SK-N-SH (cell line): ENCODE measurements at places on chromosomes 2 and 18. TPM values are rescaled to one million over a fixed set of nuclear protein-coding genes. Genes with fewer than 3 reads are reported as not detected.
A peak's percentile ranks its signal among the peaks of the same experiment; 100 is the strongest.

Gene KYNU
- polyA plus RNA-seq, result not detected in 2 replicates

- no peak overlapping the region for H3K4me3 ChIP-seq
- no peak overlapping the region for H3K27ac ChIP-seq
Measured at GRCh38 chr2:198662905-198663304, 794.8 kb downstream of the SATB2 start.

GRCh38 chr18:51137891-51138290, 59.6 kb downstream of the MEX3C start:
- H3K27ac ChIP-seq, result no peak overlapping the region
- no peak for DNase-seq
- H3K36me3 ChIP-seq, result no peaks in the 10 kb centered on the region
- H3K27me3 ChIP-seq, result no peaks in the 10 kb centered on the region
- H3K4me1 ChIP-seq, result no peaks in the 10 kb centered on the region

Gene HOXD12
- not detected in 2 replicates for polyA plus RNA-seq

DNA sequence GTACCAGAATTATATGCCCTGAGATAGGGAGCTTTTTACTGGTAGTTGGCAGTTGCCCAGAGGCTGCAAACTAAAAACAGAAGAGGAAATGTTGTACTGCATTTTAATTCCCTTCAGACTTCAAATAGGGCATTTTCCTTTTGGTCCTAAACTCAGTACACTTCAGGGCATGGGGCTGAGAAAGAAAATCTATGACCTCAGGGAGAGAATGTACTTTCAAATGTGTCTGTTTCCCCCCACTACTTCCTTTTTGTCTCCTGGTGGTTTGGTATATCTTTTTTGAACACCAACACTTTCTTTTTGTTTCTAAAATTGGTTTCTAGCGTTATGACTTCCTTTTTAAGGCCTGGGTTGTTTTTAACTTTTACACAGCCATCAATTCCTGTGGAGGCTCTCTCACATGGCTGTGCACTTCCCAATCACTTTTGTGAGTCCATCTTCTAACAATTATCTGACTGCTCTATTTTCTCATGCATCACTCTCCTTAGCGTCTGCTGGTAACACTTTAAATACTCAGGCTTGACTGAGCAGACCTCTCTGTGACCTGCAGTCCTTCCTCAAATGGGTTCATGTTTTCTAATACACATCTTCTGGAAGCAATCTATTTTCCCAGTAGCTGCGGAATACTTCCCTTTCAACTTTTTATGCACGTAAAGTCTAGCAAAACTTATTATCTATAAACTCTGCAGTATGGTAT, 596.0 kb downstream of the LRP1B start:
- no peaks in the 10 kb centered on the region; the same call in 1 of the 2 replicates for H3K4me1 ChIP-seq
- H3K4me3 ChIP-seq, result no peak overlapping the region
- DNase-seq, result no peak
- H3K27me3 ChIP-seq, result no peaks in the 10 kb centered on the region
- H3K27ac ChIP-seq, result no peak overlapping the region

GRCh38 chr2:206201075-206201848, 41.6 kb downstream of the EEF1B2 start:
- no peak for DNase-seq
- H3K27ac ChIP-seq, result no peak overlapping the region
- no peaks in the 10 kb centered on the region for H3K27me3 ChIP-seq
- H3K36me3 ChIP-seq, result no peaks in the 10 kb centered on the region
- H3K4me1 ChIP-seq, result no peaks in the 10 kb centered on the region

- no peaks in the 10 kb centered on the region for H3K27me3 ChIP-seq
- H3K4me3 ChIP-seq, result peak overlapping the region; percentile 21; the same call in 1 of the 2 replicates
- DNase-seq, result peak; percentile 75
- H3K27ac ChIP-seq, result no peak overlapping the region
Measured at GRCh38 chr2:102806250-102806837, 44.5 kb downstream of the TMEM182 start.

DNA sequence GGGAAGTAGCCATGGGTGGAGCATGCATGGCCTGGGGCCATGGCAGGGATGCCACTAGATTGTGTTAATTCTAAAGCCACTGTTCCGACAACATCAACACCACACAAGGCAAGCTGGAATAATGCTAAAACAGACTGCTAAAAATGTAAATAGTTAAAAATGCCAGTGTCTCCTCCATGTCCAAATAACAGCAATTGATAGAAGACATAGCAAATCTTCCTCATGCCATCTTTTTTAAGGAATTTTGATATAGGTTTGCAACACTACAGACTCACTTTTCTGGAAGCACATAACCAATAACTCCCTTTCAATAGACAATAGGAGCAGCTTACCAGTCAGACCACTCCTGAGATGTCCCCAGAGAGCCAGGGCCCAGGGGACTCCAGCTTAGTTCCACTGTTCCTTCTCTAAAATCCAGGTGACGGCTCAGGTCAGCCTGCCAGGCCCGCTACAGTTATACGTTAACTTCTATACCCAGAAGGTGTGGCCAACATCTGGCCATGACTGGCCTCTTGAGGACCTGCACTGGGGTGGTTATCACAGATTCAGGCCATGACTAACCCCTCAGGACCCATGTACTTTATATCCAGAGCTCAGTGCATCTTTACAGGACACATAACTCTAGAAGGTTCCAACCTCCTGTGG, 20.3 kb downstream of the TUBB6 start:
- peaks cover 48% of the 10 kb centered on the region; the same call in 1 of the 2 replicates for H3K36me3 ChIP-seq
- peaks cover 17% of the 10 kb centered on the region; the same call in 1 of the 2 replicates for H3K4me1 ChIP-seq
- DNase-seq, result no peak
- no peaks in the 10 kb centered on the region for H3K27me3 ChIP-seq
- H3K27ac ChIP-seq, result no peak overlapping the region
- no peak overlapping the region for H3K4me3 ChIP-seq

Gene PASK
- 6.3 and 6.6 TPM in 2 replicates for polyA plus RNA-seq

DNA sequence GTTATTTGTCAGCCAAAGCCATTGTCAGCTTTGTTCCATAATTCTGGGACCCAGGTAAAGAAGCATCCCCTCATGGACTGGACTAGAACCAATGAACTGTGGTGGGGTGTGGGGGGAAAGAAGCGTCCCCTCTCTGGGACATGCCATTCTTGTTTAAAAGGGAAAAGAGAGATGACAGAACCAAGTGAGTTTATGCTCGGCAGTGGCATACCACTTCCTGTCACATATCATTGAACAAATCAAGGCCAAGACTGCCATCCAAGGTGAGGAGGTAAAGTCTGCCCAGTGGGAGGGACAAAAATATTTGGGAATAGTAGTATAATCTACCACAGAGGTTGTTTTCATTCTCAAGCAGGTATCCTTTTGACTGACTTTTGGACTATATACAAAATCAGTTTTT, 4.7 kb upstream of the GLS start:
- no peaks in the 10 kb centered on the region; the same call in none of the 2 replicates for H3K4me1 ChIP-seq
- no peak overlapping the region for H3K4me3 ChIP-seq
- no peaks in the 10 kb centered on the region for H3K36me3 ChIP-seq

Gene CIDEA
- polyA plus RNA-seq, result not detected in 2 replicates

Gene KRTCAP3
- polyA plus RNA-seq, result 3.6 and 4.1 TPM in 2 replicates

- H3K27ac ChIP-seq, result no peak overlapping the region
- no peak for DNase-seq
- no peak overlapping the region for H3K4me3 ChIP-seq
- no peaks in the 10 kb centered on the region for H3K27me3 ChIP-seq
- H3K36me3 ChIP-seq, result peaks cover 22% of the 10 kb centered on the region
- H3K4me1 ChIP-seq, result no peaks in the 10 kb centered on the region
Measured at GRCh38 chr2:214775971-214776370, 33.5 kb downstream of the BARD1 start.

DNA sequence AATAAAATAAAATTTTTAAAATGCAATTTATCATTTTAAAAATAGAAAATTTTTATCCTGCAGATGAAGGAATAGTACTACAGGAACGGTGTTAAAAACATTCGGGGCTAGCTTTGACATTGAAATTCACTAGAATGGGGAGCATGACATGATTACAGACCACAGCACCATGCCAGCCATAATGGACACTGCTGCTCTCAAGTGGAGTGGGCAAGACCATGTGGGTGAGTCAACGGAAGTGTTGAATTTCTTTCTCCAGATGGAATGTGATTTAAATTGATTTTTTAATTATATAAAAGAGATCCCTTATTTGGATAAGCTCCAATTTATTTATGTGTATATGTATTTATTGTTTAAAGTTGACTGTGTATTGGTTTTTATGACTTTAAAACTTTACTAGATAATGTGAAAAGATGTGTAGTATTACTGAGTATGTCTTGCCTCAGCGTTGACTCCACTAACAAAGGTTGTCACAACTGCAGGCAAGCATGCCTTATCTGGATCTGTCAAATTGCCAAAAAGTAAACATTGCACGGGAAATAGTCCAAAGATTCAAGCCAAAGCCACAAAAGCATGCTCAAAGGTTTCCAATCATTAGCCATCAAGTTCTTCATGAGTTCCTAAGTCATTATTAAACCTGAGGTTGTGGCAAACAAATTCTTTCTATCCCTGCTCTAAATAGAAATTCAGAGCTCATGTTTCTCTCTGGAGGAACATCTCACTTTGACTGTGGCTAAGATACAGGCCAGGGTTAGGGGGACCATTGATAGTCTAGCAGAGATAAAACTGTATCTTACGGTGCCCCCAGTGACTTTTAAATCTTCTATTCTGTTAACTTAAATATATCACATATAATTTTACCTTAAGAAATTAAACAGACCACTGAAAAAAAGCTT, 536.9 kb downstream of the TMX3 start:
- no peaks in the 10 kb centered on the region for H3K27me3 ChIP-seq
- H3K4me1 ChIP-seq, result peaks cover 2% of the 10 kb centered on the region
- no peaks in the 10 kb centered on the region for H3K36me3 ChIP-seq
- no peak overlapping the region for H3K4me3 ChIP-seq

GRCh38 chr2:177229442-177230242, 17.0 kb downstream of the HNRNPA3 start:
- no peak for DNase-seq
- peaks cover 56% of the 10 kb centered on the region for H3K36me3 ChIP-seq
- no peak overlapping the region; the same call in 1 of the 2 replicates for H3K27ac ChIP-seq
- no peaks in the 10 kb centered on the region for H3K27me3 ChIP-seq
- H3K4me3 ChIP-seq, result no peak overlapping the region

Gene FOXI3
- 0.02 TPM in 1 of 2 replicates, not detected in the other for polyA plus RNA-seq

Gene STK36
- 53.5 and 83.2 TPM in 2 replicates for polyA plus RNA-seq

Gene MOGAT1
- not detected in 2 replicates for polyA plus RNA-seq

DNA sequence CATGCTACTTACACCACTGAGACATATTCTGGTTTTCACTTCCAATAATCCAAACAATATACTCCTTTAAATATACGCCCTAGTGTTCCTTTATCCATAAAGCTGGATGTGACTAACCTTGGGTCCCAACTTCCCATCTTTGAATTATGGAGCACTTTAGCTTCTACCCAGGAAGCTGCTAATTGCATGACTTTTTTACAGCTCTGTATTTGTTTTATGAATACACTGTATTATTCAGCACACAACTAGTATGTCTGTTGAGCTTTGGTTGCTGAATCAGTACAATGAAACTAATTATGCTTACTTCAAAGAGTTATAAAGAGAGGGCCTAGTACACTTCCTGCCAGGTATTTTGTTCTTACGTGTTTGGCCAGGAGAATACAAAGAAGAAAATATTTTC, 118.5 kb downstream of the BAZ2B start:
- H3K27me3 ChIP-seq, result no peaks in the 10 kb centered on the region
- H3K27ac ChIP-seq, result peak overlapping the region; percentile 82
- H3K4me1 ChIP-seq, result no peaks in the 10 kb centered on the region
- DNase-seq, result no peak
- H3K36me3 ChIP-seq, result peaks cover 5% of the 10 kb centered on the region

DNA sequence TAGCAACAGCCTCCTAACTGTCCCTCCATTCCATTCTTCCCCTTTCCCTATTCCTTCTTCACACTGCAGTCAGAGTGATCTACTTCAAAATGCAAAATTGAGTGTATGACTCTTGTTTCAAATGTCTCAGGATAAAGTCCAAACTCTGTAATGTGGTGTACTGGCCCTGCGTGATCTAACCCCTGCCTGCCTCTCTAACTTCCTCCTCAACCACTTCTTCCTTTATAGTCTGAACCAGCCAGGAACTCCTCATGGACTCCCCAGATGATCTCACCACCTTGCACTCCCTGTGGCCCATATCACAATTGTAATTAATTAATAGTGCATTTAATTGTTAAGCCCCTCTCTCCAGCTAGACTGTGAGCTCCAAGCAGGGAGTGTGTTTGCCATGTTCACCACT, 3.1 kb upstream of the B3GNT2 start:
- no peaks in the 10 kb centered on the region for H3K36me3 ChIP-seq
- no peak for DNase-seq
- no peaks in the 10 kb centered on the region for H3K27me3 ChIP-seq
- H3K4me3 ChIP-seq, result no peak overlapping the region

Gene SETBP1
- 3.0 and 3.1 TPM in 2 replicates for polyA plus RNA-seq

- H3K27ac ChIP-seq, result no peak overlapping the region
- peak; percentile 25 for DNase-seq
Measured at GRCh38 chr18:23585007-23585871, 1.1 kb downstream of the NPC1 start.

Gene CABYR
- polyA plus RNA-seq, result 15.0 and 15.2 TPM in 2 replicates

DNA sequence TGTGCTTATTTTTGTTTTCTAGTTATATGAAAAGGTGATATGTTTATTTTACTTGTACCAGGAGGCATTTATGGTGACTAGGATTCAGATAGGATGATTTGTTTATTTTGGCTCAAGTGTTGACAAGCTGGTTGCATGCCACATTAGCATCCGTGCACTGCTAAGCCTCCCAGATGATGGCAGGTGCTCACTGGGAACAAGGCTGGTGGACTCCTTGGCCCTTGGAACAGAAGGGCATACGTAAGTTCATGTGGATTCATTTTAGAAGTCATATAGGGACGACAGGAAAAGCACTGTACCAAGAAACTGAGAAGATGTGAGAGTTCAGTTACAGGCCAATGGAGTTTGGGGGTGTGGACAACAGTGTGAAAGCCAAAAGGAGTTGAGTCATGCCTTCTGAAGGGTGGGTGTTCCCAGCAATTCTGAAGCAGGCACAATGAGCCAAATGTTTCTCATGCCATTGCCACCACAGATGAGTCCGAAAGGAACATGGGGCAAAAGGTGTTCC, 166.2 kb downstream of the PHLPP1 start:
- H3K36me3 ChIP-seq, result no peaks in the 10 kb centered on the region
- no peak overlapping the region for H3K27ac ChIP-seq
- no peak overlapping the region for H3K4me3 ChIP-seq
- no peak for DNase-seq
- H3K4me1 ChIP-seq, result peaks cover 2% of the 10 kb centered on the region
- H3K27me3 ChIP-seq, result no peaks in the 10 kb centered on the region

GRCh38 chr18:35508030-35508429, 10.3 kb upstream of the INO80C start:
- no peak for DNase-seq
- H3K27me3 ChIP-seq, result no peaks in the 10 kb centered on the region
- H3K4me1 ChIP-seq, result no peaks in the 10 kb centered on the region

Gene IMP4
- polyA plus RNA-seq, result 247 and 252 TPM in 2 replicates

DNA sequence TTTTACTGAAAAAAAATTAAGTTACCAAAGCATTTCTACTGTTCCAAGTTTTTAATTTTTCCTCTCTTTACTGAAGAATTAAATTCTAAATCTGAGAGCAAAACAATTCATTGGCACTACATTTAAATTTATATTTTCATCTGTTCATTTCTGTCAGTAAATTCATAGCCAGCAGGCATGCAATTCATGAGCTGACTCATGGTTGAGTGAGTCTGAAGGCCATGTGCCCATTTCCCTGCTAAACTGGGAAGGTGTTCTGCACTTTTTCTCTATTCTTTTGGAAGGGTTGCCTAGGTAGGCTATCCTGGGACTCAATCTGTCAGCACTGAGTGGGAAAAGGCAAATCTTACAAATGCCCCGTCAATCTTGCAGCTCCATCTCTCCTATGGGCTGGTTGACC, 88.7 kb downstream of the KLHL14 start:
- no peak overlapping the region for H3K4me3 ChIP-seq
- no peak overlapping the region for H3K27ac ChIP-seq
- H3K4me1 ChIP-seq, result no peaks in the 10 kb centered on the region
- DNase-seq, result no peak
- H3K36me3 ChIP-seq, result no peaks in the 10 kb centered on the region

Gene SULT1C4
- 0.18 and 0.47 TPM in 2 replicates for polyA plus RNA-seq
